ENCODE measurements at places on chromosomes 11 and 22.

- DNase-seq = no peak
Measured at GRCh38 chr11:2655016-2655719, 44.6 kb downstream of the KCNQ1OT1 start.

GRCh38 chr11:128535468-128536457, 51.6 kb downstream of the ETS1 start:
- no peak for DNase-seq

- no peak for DNase-seq
Measured at GRCh38 chr11:31243706-31244105, 125.8 kb downstream of the DCDC1 start.

GRCh38 chr22:19621373-19622060, 92.8 kb upstream of the SEPTIN5 start:
- DNase-seq = no peak

DNA sequence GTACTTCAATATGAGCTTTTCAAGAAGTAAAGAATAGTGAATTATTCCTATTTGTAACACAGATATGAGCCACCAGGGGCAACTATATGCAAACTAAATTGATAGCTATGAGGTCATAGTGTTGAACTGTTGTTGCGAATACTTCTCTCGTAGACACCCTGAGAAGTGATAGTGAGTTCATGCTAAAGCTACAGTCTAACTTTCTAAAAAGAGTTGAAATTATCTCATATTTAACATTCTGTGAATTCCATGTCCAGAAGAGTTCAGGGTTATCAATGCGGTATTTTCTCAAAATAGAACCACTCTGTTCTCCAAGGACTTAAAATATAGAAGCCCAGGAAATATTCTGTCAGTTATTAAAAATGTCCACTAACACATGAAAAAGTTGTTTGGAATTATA, 185.4 kb downstream of the AASDHPPT start:
- DNase-seq = no peak

GRCh38 chr22:20937031-20937793, 20.0 kb downstream of the CRKL start:
- DNase-seq = no peak

DNA sequence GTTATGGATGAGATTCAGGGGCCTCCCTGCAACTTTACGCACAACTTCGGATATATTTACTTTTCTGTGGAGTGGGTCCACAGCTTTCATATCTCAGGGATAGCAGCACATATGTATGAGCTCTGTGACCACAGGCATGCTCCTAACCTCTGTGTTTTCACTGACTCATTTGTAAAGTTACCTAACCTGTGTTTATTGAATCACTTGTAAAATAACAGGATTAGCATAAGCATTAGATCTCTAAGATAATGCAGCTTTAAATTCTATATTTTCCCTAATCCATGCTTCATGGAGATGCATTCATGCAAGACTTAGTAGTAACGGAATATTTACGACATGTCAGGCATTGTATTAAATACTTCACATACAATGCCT, 47.9 kb upstream of the DDI1 start:
- DNase-seq = no peak

DNA sequence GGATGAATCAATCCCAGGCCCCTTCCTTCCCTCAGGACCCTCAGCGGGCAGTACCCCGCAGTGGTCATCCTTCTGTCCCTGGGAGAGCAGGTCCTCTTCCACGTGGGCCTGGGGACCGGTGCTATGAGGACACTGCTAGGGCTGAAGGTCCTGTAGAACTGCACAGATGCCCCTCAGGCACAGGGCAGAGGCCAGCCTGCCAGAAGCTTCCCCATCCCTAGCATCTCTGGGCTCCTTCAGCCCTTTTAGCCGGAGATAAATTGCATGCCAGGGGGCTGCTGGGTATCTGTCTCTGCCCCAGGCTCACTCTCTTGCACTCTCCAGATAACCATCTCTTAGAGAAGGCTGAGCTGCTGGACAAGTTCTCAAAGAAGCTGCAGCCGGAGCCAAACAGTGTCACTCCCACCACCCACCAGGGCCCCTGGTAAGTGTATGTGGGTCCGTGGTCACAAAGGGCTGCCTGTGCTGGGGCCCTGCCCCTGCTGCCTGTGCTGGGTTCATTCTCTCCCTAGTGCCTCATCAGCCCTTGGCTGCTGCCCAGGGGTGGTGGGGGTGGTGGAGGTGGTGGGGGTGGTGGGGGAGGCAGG, 2.3 kb downstream of the ATG16L2 start:
- no peak for DNase-seq

DNA sequence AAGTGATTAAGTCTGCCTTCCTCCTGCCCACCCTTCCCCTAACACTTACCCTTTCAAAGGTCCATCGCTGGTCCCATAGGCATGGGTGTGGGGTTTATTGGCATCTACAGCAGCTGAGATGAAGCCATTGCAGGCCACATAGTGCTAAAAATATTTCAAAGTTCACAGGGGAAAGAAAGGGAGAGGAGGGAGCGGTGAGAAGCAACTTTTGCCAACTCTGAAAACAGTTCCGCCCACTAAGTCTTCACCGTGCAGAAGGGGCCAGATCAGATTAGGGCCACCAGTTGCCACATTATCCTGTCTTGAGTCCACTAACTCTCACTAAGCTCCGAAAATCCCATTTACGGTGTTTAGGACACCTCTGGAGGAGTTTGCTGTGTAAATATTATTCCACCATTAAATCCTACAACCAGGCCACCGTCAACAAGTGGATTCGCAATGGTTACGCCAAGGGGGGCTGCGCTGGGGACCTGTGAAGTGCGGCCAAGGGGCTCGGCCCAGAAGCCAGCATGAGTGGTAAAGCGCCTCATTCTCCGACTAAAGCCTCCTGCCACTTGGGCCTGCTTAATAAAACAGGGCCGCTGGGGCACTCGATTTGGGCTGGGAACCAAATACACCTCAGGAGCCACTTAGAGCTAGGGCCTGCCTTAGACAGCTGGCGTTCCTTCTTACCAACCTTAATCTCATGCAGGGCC, 534.9 kb downstream of the MIAT start:
- DNase-seq = no peak

DNA sequence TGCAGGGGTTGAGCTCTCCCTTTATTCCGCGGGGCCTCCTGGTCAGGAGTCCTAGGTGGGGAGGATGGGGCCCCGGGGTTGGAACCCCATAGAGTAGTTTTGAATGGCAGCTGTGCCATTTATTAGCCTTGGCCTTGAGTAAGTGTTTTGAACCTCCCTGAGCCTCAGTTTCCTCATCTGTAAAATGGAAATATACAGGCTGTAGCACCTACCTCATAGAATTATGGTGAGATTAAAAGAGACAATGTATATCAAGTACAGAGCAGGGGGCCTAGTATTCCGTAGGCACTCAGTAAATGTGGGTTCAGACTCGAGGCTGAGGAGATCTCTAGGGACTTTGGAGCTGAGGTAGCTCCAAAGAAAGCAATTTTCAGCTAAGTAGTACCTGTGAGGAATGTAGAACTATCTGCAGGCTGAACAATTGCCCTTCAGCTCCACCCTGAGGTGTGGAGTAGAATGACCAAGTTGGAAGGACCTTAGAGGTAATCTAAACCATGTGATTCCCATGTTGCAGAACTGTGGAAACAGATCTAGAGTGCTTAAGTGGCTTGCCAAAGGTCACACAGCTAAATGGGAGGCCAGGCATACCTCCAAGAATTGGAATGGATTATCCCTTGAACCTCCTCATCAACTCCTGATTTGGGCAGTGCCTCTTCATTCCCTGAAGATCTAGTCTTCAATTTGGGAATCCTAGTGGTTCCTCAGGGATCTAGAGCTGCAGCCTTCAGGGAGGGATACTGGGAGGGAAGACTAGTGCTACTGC, 682 bp downstream of the PGAP2 start:
- peak; percentile 62 for DNase-seq

DNA sequence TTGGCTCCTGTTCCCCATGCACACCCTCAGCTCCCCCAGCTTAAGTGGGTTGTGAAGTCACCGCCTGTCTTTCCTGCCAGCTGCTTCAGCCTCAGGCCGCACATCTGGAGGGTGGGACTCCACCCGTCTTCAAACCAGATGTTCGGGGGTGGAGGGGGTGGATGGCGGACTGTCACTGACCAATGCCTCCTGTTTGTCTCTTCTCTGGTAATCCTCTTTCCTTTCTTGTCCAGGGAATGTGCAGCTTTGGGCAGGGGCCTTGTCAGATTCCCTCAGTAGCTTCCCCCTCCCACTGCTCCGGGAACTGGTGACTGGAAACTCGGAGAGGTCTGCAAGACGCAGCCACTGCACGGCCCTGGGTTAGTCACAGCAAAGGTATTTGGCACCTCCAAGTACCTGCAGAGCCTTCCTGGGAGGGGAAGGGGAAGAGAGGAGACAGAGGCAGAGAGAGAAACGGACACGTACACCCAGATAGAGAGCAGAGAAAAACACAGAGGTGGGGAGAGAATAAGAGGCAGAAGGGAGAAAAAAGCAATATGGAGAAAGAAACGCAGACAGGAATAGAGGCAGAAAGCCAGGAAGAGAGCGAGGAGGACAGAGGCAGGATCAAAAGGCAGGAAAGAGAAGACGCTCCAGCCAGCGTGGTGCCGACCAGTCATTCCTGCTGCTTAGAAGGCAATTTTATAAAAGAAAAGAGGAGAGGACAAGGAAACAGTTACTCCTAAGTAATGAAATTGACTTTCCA, 56.1 kb upstream of the TIMP3 start:
- no peak for DNase-seq

GRCh38 chr11:103959279-103959942, 77.0 kb upstream of the DDI1 start:
- no peak for DNase-seq

- no peak for DNase-seq
Measured at GRCh38 chr22:30212363-30212995, 34.1 kb downstream of the LIF start.

DNA sequence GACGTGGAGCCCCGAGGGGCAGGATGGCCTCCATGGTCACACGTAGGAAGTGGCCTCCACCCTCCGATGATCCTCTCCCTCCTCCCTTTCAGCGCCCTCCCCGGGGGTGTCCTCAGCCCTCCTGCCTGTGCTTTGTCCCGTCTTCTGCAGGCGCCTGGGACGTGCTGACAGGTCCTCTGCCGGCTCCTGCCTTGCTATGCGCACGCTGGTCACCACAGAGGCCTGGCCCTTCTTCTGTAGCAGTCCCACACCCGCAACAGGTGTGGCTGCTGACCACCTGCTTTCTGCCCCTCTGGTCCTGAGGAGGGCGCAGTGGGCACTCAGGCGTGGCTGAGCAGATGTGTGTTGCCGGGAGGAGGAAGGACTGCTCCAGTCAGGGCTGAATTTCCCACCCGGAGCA, 27.7 kb upstream of the PPP6R3 start:
- no peak for DNase-seq

- no peak for DNase-seq
Measured at GRCh38 chr22:23409976-23410375, 170.1 kb downstream of the IGLL1 start.

DNA sequence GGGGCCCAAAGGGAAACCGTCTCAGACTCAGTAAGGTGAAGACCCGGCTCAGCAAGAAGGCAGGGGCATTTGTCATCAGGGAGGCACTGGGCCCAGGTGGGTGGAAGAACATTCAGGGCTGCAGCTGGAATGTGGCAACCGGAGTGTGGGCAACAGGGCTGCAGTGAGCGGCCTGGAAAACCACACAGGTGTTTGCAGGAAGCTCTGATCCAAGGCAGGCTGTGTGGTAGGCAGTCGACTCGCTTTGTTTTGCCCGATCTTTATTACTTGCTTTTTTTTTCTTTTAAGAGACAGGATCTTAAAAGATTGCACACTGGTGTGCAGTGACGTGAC, 82.8 kb downstream of the DGCR2 start:
- DNase-seq = no peak

DNA sequence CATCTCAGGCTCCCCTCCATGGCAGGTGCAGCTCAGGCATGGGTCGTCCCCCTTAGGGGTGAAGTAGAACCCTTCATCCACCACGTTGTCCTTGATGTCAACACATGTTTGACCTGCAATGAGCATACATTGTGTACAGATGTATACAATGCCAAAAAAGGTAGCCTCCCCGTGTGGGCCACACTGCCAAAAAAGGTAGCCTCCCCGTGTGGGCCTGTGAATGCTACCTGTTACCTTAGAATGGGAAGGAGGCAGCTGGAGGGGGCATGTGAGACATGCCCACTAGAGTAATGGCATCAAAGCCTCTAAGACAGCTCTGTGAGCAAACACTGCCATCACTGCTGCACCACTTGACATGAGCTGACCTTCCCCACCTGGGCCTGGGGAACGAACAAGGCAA, 73.7 kb downstream of the DGCR2 start:
- DNase-seq = no peak

DNA sequence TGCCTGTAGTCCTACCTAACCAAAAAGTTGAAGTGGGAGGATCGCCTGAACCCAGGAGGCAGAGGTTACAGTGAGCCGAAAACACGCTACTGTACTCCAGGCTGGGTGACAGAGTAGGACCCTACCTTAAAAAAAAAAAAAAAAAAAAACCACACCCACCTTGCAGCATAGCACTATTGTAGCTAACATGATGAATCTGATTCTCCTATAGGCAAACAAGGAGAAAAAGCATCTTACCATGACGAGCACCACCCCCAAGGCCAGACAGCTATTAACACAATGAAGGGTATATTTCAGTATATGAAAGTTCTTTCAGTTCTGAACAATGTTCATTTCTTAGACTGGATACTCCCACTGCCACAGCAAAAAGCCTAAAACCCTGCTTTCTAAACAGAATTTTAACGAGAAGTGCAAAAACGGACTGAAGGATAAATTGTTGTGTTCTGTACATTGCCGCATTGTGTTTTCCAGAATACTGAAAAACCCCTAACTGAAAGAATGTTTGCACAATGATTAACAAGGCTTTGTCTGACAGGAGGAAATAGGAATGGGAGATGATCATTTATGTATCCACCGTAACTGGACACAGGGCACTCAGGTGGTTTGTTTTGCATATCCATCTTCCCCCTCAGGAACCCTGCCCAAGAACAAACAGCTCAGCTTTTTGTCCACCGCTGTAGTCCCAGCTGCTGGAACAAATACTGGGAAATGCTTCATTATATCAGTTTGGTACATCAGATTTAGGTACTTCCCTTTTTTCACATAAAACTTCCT, 8.9 kb downstream of the PISD start:
- no peak for DNase-seq

DNA sequence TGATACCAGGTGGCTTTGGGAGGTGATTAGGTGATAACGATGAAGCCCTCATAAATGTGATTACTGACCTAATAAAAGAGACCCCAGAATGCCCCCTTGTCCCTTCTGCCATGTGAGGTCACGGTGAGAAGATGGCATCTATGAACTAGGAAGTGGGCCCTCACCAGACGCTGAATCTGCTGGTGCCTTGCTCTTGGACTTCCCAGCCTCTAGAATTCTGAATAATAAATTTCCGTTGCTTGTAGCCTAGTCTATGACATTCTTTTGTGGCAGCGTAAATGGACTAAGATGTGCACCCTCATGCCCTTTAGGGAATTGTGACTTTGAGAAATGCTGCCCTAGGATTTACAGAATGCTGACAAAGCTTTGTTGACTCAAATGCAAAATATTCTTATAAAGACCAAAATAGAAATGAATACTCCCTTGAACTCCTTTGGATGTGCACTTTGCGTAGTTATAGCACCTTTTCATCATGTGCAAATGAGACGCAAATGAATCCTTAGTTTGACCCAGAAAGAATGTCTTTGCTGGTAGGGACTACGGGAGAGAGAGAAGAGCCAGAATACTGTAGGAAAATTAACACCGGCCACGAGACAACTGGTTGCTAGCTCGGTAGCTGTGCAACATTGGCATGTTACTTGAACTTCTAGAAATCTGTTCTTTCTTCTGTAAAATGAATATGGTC, 24.8 kb upstream of the EHF start:
- DNase-seq = no peak

Data from CD4-positive, alpha-beta T cell treated with Interleukin-15 for 4 hours (primary cell).